ENCODE measurements at places on chromosomes 5 and 9. TPM values are rescaled to one million over a fixed set of nuclear protein-coding genes. Genes with fewer than 3 reads are reported as not detected.
A peak's percentile ranks its signal among the peaks of the same experiment; 100 is the strongest.

GRCh38 chr5:175444060-175444904 is at the start of gene DRD1:
Gene DRD1, minus strand, starts transcription at chr5:175444182. Its CDS starts 1,083 bp downstream, at chr5:175443099.
- H3K36me3 ChIP-seq: no peaks in the 10 kb centered on the region
- no peaks in the 10 kb centered on the region for H3K27me3 ChIP-seq
- DNase-seq: peak; percentile 54
- no peak within 1 kb of the TSS for H3K27ac ChIP-seq

DNA sequence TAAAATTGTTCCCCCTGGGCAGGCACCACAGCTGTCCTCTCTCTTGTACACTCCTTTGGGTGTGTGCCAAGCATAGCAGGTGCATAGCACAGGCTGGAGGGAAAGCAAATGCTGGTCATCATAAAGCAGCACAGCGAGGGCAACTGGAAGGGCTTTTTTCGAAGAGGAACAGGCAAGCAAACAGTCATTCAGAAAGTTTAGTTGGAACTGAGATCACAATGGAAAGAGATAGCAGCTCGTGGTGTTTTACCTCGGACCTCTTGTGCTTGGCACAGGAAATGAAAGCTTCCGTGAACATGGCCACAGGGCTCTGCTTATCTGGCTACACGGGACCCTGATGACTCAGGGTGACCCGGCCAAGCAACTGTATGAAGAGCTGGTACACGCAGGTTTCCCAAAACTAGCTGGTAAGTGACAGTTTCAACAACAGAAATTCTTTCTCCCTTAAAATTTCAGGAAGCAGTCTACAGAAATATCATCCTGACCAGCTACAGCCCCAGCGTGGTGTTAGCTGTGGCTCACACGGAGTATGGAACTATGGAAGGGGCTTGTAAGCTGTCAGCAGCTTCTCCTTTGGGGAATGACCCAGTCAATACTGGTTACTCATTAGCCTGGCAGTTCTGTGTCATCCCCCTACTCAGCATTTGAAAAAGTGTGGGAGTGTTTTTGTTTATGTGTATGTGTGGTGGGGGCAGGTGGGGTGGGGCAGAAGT is 48.1 kb downstream of the POC5 start:
- no peaks in the 10 kb centered on the region for H3K4me1 ChIP-seq
- H3K27me3 ChIP-seq: no peaks in the 10 kb centered on the region
- H3K4me3 ChIP-seq: no peak overlapping the region

DNA sequence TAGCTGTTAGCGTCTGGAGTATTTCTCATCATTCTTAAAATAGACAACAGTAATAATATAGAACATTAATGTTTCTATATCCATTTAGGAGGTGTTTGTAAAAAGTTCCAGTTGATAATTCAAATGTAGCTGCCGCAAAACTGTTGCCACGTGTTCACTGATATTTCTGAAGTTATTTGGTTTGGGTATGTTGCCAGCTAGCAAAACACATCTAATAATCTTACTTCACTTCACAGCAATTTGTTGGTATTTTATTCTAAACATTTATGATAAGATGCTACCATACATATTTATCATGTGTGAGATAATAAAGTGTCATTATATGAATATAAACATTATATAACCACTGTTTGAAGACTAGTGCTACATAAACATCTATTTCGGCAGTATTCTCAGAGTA is 101.6 kb downstream of the CDH12 start:
- no peak overlapping the region for H3K4me3 ChIP-seq
- no peak for DNase-seq
- no peaks in the 10 kb centered on the region for H3K27me3 ChIP-seq
- no peaks in the 10 kb centered on the region for H3K4me1 ChIP-seq

DNA sequence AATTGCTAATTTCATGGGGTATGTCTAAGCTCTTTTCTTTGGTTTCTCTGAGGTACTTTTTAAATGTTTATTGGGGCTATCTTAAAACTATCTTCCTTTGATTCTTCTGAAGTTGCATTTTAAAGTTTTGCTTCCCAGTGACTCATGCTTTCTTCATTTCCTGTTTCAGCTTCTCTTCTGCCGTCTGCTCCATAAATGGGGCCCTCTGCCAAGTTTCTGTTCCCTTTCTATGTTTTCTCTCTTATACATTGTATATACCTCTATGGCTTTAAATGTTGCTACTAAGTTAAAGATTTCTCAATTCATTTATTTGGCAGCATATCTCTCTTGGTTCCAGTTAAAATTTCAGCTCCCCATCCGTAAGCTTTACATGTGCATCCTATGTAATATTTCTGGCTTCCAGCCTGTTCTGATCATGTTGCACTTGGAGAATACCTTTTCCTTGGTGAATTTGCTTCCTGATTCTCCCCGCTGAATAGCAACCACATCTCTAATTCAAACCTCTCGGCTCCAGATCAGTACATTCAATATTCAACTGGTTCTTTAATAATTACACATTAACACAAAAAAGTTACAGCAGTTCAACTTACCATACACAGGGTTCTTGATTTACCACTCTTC is 125.3 kb downstream of the ST8SIA4 start:
- no peak overlapping the region for H3K27ac ChIP-seq
- no peaks in the 10 kb centered on the region for H3K36me3 ChIP-seq
- H3K27me3 ChIP-seq: no peaks in the 10 kb centered on the region

DNA sequence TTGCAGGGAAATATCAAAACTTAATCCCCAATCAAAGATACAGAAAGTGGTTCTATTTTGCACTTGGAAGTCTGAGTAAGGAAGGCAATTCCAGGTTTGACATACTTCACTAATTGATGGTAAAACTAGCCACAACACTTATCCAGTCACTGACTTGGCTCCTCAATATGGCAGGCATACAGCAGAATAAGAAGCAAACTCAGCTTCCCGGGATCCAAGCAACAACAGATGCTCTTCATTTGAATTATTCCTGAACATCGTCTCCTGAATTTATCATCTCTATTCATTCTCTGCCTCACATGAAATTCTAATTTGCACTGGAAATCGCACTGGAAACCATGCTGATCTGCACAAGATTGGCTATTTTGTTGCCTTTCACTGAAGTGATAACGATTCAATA is 629.6 kb downstream of the PRELID2 start:
- DNase-seq: no peak
- no peak overlapping the region for H3K27ac ChIP-seq
- H3K4me1 ChIP-seq: no peaks in the 10 kb centered on the region
- H3K27me3 ChIP-seq: no peaks in the 10 kb centered on the region

DNA sequence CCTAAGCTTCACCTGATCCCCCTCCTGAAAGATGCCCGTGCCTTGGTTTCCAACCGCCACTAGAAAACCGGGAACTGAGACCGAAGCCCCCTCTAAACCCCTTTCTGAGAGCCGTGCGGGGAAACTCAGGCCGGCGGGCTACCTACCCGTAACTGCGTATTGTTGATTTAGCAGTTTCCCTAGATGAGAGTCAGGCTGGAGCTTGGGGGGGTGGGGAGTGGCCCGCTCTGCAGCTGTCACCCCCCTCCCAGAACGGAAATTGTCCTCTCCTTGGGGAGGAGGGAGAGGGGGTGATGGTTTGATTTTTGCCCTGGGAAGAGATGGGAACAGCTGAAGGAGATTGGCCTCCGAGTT is 2.5 kb downstream of the CXXC5 start:
- peak overlapping the region; percentile 99 for H3K4me3 ChIP-seq
- H3K4me1 ChIP-seq: peaks cover 45% of the 10 kb centered on the region
- H3K36me3 ChIP-seq: no peaks in the 10 kb centered on the region
- peak; percentile 67 for DNase-seq
- peak overlapping the region; percentile 98 for H3K27ac ChIP-seq

DNA sequence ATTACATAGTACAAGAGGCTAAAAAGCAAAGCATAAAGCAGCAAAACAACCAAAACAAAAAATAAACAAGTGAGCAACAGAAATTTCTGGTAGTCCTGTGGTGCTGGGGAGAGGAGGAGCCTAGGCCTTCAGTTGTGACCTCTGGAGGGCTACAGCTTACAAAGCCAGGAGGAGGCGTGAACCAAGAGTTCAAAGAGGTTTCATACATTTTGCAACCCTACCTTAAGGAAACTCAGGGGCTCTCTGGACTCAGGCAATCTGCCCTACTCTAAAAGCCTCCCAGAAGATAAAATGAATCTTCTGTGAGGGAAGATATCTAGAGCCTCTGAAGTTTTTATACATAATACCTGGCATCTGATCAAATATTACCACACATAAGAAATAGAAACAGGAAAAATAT is 187.4 kb downstream of the AGTPBP1 start:
- no peak overlapping the region for H3K27ac ChIP-seq
- H3K36me3 ChIP-seq: no peaks in the 10 kb centered on the region
- H3K27me3 ChIP-seq: no peaks in the 10 kb centered on the region
- H3K4me1 ChIP-seq: no peaks in the 10 kb centered on the region

GRCh38 chr5:66949066-66949465 is 247.5 kb downstream of the CD180 start:
- no peak for DNase-seq
- H3K36me3 ChIP-seq: no peaks in the 10 kb centered on the region
- H3K4me1 ChIP-seq: no peaks in the 10 kb centered on the region
- no peak overlapping the region for H3K4me3 ChIP-seq

GRCh38 chr5:179139111-179139935 is 79.2 kb downstream of the ZNF354C start:
- H3K27me3 ChIP-seq: no peaks in the 10 kb centered on the region
- DNase-seq: no peak
- no peak overlapping the region for H3K4me3 ChIP-seq
- H3K36me3 ChIP-seq: no peaks in the 10 kb centered on the region

DNA sequence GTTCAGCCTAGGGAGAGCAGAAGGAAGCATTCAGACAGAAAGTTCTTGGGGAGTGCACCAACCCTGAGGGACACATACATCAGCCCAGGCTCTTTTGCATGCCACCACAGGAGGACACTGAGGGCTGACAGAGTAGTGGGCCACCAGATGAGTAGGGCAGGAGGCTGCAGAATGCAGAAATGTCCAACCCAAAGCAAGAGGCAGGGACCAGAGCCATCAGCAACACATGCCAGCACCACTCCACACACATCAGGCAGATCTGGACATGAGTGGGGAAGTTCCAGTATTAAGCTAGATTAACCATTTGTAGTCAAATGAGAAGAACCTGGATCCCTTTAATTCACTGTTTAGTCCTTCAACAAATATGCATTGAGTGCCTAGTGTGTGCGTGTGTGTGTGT is 35.7 kb upstream of the OTULINL start:
- no peak overlapping the region for H3K4me3 ChIP-seq
- H3K27me3 ChIP-seq: no peaks in the 10 kb centered on the region
- no peak for DNase-seq
- no peaks in the 10 kb centered on the region for H3K4me1 ChIP-seq
- no peak overlapping the region for H3K27ac ChIP-seq

- H3K36me3 ChIP-seq: no peaks in the 10 kb centered on the region
- no peak overlapping the region for H3K27ac ChIP-seq
- H3K4me1 ChIP-seq: no peaks in the 10 kb centered on the region
- DNase-seq: no peak
- no peaks in the 10 kb centered on the region for H3K27me3 ChIP-seq
- no peak overlapping the region for H3K4me3 ChIP-seq
Observed at GRCh38 chr5:169006842-169007790, 293.8 kb downstream of the SLIT3 start.

The CDKN2B gene
- 5.4 TPM for total RNA-seq

The TRIM7 gene
- 18.5 TPM for total RNA-seq

The MARCHF6 gene
- 250 TPM for total RNA-seq

Measured in psoas muscle (tissue), 8 donors.